ENCODE measurements at places on chromosomes 3 and 15.

DNA sequence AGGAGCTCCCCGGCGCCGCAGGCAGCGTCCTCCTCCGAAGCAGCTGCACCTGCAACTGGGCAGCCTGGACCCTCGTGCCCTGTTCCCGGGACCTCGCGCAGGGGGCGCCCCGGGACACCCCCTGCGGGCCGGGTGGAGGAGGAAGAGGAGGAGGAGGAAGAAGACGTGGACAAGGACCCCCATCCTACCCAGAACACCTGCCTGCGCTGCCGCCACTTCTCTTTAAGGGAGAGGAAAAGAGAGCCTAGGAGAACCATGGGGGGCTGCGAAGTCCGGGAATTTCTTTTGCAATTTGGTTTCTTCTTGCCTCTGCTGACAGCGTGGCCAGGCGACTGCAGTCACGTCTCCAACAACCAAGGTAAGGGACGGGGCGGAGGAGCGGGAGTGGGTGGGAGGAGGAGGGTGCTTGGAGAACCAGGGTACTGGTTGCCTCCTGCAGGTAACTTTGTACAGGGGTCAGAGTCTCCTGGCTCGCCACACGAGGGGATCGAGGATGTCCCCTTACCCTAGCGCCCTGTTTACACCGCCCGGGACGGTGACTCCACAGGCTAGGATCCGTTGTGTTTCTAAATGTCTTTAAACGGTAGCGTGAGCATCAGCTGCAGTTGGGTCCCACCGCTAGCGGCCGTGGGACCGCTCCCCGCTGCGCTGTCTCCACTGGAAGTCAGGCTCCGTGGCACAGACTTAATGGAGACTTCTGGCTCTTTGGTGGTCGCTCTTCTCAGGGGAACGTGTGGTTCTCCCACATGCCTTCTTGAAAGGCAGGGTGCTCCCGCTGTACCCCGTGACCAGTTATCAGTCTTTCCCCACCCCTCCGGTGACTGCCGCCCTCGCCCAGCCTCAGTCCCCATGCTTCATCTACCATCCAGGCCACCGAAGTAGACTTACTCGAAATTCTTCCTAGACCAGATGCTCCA is 515 bp downstream of the EPHA6 start:
- peak; percentile 7 for DNase-seq

DNA sequence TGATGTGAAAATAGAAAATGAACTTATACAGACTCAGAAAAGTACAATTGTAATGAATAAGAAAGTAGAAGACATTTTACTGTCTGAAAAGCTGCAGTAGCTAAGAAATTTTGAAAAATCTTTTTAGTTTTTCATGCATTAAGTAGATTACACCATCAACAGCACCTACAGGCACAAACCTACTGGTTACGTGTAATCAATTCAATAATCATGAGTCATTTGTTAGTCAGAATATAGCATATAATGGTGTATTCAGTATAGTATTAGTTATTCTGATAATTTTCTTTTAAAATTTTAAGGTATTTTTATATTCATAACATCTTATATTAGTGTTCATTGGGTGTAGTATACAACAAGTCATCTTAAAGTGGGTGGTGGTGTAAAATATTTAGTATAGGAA is 550.5 kb upstream of the GBE1 start:
- DNase-seq, result no peak

- peak; percentile 95 for DNase-seq
These were observed 1.9 kb downstream of the ADAMTS9 start for GRCh38 chr3:64685800-64686445.

- no peak for DNase-seq
These were observed 1132.5 kb downstream of the TUSC7 start for GRCh38 chr3:117842086-117842485.

GRCh38 chr3:69008980-69009379 is 4.5 kb downstream of the EOGT start:
- no peak for DNase-seq

GRCh38 chr3:74531491-74531890 is 83.0 kb downstream of the CNTN3 start:
- peak; percentile 16 for DNase-seq

DNA sequence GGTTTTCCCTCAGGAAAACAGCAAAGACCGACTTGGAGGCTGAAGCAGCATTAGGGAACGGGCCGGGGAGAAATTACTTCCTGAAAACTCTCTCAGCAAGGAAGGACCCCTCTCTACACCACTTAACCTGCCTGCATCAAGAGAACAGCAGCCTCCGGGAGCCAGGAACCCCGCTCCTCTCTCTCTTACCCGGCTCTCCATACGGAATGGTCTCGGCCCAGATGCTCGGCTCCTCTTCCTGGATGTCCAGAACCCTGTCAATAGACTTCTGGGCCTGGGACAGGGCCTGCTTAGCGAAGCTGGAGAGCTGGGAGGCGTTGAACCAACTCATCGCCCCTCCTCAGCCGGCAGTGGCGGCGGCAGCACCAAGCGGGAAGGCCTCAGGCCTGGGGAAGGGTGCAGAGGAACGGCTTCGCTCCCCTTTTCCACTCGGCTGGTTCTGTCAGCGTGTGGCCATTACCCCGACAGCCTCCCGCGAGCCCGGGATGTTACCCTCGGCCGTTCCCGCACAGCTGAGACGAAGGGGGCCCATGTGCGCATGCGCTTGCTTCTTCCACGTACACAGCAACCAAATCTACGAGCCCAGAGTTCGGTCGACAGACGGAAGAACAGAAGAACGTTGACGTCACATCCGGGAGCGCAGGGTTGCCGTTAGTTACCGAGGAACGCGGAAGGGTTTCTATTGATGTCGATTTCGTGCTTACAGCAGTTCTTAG is at the start of gene TMF1:
Gene TMF1, minus strand, starts transcription at position 578 of the 716 bp plus-strand sequence. Its CDS starts 247 bp downstream, at position 331.
- DNase-seq, result peak; percentile 96

Data from GM03348 (cell line).